Stromal cell of bone marrow (primary cell): ENCODE measurements at places on chromosomes 3 and 15.
A peak's percentile ranks its signal among the peaks of the same experiment; 100 is the strongest.

DNA sequence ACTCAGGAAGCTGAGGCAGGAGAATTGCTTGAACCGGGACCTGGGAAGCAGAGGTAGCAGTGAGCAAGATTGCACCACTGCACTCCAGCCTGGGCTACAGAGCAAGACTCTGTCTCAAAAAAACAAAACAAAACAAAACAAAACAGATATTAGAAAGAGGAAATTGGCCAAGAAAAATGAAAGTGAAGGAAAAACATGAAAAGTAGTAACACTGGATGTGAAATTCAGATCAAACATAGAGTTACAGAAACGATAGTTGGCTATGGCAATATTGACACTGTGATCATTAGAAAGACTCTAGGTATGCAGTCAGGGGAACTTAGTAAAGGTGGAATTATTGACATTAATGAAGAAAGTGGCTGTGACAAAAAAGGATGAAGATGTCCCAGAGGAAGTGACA is 13.2 kb upstream of the TIPARP start:
- no peak for DNase-seq

GRCh38 chr3:57120040-57120439 is 45.1 kb downstream of the IL17RD start:
- DNase-seq, result no peak

DNA sequence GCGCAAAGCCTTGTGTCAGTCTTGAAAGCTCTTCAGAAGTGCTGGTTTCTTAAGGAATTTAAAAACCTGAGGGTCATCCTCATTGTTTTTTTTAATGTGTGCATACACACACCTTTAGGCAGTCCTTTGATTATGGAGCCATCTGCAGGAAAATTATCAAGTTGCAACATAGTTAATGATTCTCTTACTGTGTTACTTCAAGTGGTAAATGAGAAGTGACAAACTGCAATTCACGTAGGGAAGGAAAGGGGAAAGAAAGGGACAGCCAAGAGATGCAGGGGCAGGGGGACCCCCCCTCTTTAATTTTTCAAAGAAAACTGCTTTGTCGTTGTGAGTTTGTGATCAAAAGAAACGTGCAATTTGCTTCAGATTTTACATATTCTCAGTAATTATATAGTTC is 162.4 kb upstream of the CGNL1 start:
- peak; percentile 38 for DNase-seq

GRCh38 chr3:185797993-185798830 is 26.6 kb downstream of the IGF2BP2 start:
- DNase-seq, result no peak

DNA sequence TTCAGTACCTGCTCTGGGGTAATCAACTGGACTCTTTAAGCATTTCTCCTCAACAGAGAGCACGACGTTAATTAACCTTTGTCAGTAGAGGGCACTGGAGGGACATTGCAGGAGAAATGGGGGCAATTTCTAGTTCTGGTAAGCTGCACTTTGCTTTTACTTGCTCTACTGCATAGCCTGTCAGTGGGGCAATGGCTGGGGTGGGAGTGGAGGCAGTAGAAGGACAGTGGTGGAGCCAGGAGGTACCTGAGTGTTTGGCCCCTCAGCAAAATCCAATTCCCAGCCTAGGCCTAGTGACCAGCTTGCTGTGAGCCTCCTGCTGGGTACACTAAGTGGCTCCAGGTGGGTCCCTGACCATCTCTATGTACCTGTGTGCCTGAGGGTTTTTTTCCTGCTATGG is 18.3 kb upstream of the MED12L start:
- DNase-seq, result no peak

DNA sequence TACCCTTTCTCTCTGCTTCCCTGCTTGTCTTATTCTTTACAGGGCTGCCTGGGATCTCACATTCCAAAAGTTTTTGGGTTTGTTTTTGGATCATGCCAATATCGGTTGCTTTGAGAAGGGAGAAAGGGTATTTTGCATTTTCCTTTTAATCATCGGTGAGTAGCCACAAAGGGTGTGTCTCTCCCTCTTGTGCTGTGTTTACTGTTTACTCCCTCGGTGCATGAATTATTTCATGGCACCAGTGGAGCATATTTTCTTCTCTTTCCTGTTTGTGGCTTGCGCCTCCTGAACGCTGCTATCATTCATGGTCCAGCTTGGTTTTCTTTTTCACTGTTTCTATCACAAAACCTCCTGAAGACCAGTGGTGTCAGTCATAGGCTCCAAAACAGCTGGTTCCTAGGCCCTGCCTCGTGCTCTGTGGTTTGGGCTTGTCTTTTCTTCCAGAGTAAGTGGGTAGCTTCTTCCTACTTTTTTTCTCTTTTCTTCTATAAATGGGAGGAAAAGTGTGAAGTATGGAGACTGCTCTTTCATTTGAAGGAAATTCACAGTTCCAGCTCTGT is 54.9 kb downstream of the IGF1R start:
- no peak for DNase-seq

GRCh38 chr3:145124900-145125678 is 1035.9 kb downstream of the PLOD2 start:
- DNase-seq, result peak; percentile 6

GRCh38 chr3:14178247-14179113 is at the start of the genes LSM3 and XPC:
TSS of gene LSM3 (plus strand) at chr3:14178817. CDS start at chr3:14178861, 44 bp downstream.
TSS of gene XPC (minus strand) at chr3:14178601. CDS start at chr3:14178568, 33 bp downstream.
- DNase-seq, result peak; percentile 99

DNA sequence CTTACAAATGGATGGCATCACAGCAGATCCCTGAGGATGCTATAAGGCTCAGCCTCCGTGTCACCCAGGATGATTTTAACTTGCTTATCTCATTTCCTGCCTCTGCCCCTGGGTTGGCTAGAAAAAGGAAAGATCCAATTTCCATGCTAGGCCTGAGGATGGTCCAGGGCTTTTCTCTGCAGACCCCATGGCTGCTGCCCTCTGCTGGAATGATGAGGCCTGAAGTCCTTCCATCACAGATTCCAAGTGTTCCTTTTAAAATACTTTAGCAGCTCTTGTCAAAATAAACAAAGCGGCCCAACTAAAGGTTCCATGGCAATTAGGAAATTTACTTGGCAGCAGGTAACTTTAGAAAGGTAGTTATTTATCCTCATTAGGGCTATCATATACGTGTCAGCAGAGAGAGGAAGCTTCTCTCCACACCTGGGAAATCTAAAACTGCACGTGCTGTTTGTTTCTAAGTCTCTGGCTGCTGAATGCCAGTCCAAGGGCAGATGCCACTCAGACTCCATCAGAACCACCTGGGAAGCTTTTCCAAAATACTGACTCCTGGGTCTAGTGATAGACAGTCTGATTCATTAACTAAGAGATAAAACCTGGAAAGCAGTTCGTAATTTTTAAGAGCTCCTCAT is 401.9 kb upstream of the IL12A start:
- DNase-seq, result peak; percentile 12

DNA sequence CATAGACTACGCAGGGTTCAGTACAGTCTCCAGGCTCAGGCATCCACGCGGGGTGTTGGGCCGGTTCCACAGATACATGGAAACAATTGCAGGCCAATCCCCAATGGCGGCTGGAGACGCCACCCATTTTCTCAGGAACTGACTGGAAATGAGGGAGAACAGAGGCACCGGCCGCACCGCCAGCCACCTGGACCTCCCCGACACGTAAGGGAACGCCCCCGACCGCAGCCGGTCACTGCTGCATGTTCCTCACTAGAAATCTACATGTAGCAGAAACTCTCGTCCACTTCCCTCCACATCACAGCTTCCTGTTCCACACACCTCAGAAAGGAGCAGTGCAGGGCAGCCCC is 29.2 kb downstream of the CYFIP1 start:
- no peak for DNase-seq

GRCh38 chr15:89917442-89918101 is 4.8 kb upstream of the ARPIN start:
- DNase-seq, result no peak

- no peak for DNase-seq
These were observed 630.3 kb downstream of the NAALADL2 start for GRCh38 chr3:175489406-175489805.

GRCh38 chr15:93759629-93760028 is 471.7 kb upstream of the MCTP2 start:
- DNase-seq, result no peak
